Activated CD8-positive, alpha-beta memory T cell treated with anti-CD3 and anti-CD28 coated beads, Interleukin-2, amount 50 U/mL, for 4 hours (primary cell): ENCODE measurements at places on chromosomes 11 and 22.

DNA sequence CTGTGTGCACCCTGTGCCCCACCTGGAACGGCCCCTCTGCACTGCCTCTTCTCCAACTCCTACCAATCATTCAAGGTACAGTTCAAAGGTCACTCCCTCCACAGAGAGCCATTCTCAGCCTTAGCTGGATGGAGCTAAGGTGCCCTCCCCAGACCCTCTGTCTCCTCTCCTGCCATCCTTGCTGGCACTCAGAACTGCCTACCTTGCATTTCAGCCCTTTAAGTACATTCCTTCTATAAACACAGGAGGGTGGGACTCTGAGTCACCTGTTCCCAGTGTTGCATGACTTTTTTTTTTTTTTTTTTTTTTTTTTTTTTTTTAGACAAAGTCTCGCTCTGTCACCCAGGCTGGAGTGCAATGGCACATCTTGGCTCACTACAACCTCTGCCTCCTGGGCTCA, 8.6 kb downstream of the TTLL1 start:
- no peak for DNase-seq

DNA sequence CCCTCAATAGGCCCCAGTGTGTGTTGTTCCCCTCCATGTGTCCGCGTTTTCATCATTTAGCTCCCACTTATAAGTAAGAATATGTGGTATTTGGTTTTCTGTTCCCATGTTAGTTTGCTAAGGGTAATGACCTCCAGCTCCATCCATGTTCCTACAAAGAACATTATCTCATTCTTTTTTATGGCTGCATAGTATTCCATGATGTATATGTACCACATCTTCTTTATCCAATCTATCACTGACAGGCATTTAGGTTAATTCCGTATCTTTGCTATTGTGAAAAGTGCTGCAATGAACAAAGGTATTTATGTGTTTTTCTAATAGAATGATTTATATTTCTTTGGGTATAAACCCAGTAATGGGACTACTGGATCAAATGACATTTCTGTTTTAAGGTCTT, 42.1 kb downstream of the SLC36A4 start:
- no peak for DNase-seq

DNA sequence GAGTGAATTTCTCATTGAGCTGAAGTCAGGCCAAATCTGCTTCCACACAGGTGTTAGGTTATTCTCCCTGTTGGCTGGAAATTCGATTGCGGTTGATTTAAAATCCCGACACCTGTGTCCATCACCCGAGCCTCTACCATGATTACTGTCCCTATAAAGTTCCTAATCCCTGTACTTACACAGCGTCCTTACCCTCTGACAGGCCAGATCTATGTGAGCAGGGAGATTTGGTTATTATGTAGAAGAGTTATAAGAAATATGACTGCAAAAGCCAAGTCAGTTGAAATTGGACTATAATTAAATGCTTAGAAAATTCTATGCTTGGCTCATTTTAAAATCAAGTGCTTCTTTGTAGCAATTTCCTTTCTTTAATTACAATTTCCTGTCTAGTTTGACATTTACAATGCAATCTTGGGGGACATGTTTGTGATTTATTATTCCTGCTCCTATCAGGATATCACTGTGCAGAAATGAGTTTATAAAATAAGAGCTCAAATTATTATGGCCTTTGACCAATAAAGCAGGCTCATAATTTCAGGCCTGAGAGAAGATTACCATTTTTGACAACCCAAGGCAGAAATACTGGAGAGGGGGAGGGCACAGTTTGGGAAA, 32.5 kb upstream of the LMO1 start:
- DNase-seq, result no peak

GRCh38 chr11:69876013-69876412, 56.8 kb upstream of the FGF3 start:
- DNase-seq, result peak; percentile 5

DNA sequence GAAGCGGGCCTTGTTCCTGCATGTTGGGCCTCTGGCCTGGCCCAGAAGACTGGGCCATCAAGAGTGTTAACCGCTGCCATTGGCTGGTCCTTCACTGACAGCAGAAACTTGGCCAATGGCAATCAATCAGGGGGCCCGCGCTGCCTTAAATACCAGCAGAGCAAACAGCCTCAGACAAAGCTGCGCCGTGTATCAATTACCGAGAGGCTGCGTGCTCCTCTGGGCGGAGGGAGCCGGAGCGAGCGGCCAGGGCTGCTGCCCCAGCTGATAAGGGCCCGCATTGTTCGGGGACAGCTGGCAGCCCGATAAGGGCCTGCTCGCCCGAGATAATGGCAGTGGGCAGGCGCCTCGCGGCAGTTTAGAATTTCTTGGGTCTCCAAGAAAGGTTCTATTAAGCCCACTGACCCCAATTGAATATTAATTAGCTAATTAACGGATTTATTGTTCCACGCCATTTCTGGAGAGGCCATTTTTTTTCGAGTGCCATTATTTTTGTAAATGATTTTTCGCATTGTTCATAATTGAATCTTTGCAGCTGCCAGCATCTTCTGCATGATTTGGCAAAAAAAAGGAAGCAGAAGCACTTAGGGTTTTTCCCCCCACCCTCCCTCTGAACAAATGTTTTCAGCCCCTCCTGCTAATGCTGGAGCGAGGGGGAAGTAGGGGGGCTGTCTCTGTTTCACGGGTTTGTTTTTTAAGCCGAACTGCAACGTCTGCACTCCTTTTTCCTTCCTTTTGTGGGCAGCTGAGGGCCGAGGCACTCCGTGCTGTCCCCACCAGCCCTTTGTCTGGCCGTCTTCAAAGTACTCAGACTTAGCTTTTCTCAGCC, 37.6 kb upstream of the RIC3 start:
- no peak for DNase-seq

- DNase-seq, result no peak
Observed at GRCh38 chr11:1036303-1036923, at the start of gene MUC6. TSS of gene MUC6 (minus strand) at chr11:1036718. CDS start at chr11:1036655, 63 bp downstream.

- no peak for DNase-seq
Observed at GRCh38 chr22:40597526-40598430, 38.7 kb downstream of the MRTFA start.

DNA sequence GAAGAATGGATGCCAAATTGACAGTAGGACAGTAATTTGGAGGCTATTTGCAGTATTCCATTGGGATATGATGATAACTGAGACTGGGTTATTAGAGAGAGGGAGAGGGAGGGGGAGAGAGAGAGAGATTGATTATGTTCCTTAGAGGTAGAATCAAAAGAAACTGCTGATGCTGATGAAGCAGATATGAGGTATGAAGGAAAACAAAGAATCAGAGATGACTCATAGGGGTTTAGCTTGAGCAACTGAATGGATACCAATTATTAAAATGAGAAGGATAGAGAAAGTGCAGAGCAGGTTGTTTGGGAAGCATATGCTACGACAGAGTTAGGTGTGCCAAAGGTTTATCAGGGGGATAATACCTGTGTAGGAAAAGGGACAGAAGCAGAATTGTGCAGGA, 12.8 kb upstream of the NUCB2 start:
- no peak for DNase-seq

DNA sequence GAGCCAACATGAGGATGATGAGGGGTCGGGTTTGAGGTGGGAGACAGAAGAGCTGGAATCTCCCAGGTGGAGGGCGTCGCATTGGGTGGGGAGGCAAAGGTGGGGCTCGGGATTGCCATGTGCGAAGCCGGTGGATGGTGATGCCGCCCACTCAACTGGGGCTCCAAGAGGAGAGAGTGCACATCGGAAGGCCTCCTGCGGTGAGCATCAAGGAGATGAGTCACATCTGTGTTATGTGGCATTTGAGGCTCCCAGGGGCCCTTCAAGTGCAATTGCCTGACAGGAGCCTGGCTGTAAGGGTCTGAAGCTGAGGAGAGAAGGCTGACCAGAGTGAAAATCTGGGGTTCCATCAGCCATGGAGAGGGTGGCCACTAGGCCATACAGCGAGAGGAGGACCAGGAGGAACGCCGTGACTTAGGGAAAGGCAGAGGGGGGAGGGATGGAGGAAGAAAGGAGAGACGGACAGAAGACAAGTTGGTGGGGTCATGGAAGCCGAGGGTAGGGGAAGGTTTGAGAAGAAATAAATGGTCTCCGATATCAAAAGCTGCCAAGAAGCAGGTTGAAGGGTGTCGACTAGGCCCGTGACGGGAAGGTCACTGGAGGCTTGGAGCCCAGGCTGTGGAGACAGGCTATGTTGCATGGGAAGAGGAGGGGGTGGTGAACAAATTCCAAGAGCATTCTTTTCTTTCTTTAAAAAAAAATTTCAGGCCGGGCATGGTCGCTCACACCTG, 21.3 kb downstream of the RASD2 start:
- DNase-seq, result no peak

- no peak for DNase-seq
Observed at GRCh38 chr22:47409539-47410275, 647.3 kb downstream of the TBC1D22A start.
